ENCODE measurements at places on chromosomes 16 and 17.

DNA sequence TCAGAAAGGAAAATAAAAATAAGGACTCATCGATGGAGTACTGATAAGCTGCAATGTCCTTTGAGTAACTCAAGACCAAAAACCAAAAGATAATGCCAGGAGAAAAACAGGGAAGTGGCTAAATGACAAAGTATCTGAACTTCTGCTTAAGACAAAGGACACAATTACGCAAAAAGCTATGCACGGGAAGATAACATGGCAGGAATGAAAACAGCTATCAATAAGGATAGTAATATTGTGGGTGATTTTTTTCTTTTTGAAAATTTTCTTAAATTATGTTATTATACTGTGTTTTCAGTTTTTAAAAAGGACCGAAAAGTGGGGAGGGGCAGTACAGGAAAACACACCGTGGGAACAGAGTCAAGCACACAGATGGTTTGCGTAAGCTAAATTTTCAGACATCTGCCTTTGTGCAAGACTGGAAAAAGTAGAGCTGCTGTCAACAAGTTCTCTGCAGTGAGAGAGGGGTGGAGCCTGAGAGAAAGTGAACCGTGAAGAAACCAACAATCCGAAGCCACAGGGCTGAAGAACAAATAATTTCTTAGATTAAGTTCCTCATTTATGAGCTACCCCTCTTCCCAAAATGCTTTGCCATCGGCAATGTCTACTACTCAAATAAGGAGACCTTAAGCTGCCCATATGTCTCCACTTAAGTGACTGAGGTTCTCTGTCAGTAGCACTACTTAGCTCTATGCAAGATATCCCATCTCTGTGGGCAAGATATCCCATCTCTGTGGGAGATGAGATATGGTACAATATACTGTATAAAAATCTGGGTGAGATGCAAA is 99.9 kb upstream of the CORO6 start:
- DNase-seq = no peak

GRCh38 chr16:15466886-15467781 is 32.7 kb downstream of the BMERB1 start:
- no peak for DNase-seq

- no peak for DNase-seq
These were observed 13.8 kb downstream of the PKD1 start for GRCh38 chr16:2121853-2122252.

- no peak for DNase-seq
These were observed 43.6 kb downstream of the NLRC5 start for GRCh38 chr16:57032931-57033330.

GRCh38 chr16:9035996-9036395 is 55.4 kb upstream of the HAPSTR1 start:
- no peak for DNase-seq

DNA sequence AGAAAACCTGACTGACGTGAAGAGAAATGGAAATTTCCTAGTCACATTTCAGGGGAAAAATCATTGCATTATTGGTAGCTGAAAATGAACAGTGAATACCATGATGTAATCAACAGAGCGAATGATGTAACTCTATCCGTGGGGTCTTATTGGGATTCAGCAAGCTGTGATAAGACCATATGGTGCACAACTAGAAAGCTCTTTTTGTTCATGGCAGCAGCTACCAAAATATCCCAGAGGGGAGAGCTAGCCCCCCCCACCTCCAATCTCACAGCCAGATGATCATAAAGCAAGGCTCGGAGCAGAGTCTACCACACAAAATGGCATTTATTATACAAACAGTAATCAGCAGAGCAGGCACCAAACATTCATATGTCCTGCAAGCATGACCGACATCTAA is 22.2 kb upstream of the DNAH17 start:
- no peak for DNase-seq

GRCh38 chr17:33602981-33603380 is 309.9 kb upstream of the ASIC2 start:
- DNase-seq = no peak

All from vagina (tissue), 2 donors.